ENCODE measurements at places on chromosomes 6 and 20.
A peak's percentile ranks its signal among the peaks of the same experiment; 100 is the strongest.

DNA sequence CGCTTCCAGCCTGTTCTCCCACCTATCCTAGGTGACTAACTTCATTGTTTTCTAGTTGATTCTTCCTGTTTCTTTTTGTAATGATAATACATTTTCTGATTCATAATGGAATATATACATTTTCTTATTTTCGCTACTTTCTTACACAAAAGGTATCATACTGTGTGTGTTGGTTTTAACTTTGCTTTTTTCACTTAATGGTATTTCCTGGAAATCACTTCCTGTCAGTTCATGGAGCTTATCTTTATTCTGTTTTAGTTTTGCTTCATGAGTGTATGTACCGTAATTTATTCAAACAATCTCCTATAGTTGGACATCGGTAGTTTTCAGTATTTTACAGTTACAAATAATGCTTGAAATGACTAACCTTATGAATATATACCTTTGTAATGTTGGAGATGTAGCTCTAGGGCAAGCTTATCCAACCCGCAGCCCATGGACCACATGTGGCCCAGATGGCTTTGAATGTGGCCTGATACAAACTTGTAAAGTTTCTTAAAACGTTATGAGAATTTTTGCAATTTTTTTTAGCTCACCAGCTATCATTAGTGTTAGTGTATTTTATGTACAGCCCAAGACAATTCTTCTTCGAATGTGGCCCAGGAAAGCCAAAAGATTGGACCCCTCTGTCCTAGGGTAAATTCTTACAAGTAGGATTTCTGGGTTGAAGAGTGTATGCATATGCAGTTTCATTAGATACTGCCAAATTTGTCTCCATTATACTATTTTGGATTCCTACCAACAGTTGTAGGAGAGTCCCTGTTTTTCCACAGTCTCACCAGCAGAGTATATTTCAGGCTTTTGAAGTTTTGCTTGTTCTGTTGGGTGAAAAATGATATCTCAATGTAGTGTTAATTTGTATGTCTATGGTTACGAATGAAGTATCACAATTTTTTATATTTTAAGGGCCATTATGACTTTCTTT is 16.7 kb downstream of the TRMT11 start:
- no peak for DNase-seq

- DNase-seq = no peak
Measured at GRCh38 chr6:161644521-161644920, 370.7 kb upstream of the AGPAT4 start.

DNA sequence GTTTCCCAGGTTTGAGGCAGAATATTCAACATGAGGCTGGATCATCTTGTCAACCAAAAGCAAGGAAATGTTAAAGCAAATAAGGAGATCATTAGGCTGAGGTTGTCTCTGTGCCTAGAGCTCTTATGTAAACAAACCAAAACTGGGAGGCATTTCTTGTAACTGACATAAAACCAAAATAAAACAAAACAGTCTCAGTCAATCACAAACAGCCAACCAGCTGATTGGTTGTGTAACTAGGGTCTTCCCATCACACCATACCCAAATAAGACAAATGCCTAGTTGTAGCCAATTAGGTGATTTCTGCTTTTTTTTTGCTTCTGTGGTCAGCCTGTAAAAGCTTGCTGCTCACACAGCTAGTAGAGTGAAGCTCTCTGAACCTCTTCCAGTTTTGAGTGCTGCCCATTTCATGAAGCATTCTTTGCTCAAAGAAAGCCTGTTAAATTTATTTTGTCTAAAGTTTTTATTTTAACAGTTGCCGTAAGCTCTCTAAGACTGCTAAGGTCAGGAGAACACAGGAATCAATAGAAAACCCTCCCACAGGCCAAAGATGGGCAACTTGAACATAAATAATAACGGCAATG is 8.9 kb upstream of the FITM2 start:
- DNase-seq = no peak

DNA sequence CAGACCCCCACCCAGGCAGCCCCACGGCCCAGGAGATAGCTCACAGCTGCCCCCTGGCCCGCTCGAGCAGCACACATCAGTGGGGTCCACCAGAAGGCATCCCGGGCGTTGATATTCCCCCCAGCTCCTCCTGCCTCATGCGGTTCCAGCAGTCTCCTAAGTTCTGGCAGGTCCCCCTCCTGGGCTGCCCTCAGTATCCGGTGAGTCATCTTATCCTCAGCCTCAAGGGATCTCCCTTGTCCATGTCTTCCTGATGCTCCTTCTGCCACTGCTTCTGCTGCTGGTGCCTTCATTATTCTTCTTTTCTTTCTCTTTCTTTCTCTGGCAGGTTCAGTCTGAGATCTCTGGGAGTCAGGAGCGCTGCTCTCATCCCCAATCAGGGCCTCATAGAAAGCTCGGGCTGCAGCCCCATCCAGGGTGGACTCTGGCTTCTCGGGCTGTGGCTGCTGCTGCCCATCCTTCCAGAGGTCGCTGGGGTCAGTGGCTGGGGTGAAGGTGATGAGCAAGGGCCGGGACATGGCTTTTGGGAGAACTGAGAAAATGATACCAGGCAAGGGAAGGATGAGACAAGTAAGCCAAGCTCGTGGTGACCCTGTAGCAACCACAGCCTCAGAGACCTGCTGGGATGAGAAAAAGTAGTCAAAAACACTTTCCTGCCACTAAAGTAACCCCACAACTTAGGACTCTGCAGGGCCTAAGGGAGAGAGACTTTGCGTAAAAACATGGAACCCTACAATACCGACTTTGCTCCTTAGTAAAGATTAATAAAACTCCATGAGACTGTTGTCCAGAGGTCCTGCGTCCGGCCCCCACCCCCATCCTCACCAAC is 622 bp downstream of the GPANK1 start:
- DNase-seq = peak; percentile 49

DNA sequence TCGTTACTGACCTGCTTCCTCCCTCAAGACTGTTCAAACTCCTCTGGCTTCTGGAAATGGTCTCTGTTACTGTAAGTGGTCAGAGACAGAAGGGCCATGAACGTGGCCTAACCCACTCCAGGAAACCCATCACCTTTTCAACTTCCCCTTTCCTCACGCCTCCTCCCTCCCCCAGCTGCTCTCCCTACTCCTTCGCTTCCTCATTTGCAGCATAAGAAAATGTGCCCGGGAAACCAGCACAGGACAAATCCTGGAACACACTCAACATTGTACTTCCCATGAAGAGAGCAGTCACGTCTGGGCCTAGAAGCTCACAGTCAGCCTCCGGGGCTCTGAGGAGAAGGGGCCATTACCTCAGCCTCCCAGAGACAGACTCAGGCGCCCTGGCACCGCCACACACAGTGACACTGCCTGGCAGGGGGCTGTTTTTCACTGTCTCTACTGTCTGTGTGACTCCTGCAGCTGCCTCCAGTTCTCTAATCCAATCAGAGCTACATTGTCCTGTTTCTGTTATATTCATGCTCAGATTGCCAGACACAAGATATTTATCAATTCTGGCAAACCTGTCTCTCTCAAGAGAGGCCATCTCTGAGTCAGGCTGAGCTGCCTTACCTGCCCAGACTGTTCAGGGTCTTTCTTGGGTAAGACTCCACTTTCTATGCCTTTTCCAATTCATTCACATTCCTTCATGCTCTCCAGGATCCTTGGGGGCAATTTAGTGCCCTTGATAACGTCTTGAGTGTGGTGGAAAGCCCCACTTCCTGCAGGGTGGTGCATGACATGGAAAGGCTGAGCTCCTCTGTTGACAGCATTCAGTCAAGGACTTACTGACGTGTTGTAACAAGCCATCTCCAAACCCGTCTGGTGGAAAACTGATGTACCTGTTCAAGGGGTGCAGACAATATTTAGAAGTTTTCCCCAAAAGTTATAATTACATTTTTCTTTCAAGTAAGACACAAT is 242.2 kb downstream of the HIVEP2 start:
- DNase-seq = no peak

GRCh38 chr6:498795-499231 is 107.3 kb downstream of the IRF4 start:
- DNase-seq = no peak

DNA sequence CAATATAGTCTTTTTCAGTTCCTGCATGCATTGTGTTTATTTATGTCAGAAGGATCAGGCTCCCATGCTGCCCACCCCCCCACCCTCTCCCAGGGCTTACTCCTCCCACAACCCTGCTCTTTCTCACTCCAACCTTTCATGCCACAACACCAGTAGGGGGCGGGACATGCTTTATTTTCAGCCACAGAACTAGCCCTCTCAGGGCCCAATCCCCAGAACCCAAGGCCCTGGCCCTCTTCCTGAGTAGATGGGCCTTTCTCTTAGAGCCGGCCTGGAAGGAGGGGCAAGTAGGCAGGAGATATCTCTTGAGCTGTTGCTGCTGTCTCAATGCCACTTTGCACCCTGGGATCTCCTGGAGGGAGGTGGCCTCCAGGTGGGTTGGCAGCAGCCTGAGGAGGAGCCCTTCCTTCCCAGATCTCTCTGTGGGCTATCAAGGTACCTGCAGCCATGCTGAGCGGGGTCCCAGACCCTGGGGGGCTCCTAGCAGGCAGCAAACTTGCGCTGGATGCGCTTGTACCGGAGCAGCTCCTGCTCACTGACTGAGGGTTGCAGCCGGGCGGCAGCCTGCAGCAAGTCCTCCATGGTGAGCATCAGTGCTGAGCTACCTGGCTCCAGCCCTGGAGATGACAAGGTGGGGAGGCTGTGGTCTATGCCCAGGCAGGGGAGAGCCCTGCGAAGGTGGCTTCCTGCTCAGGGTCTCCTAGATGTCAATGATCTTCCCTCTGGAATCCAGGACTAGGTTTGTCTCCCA is 3.5 kb downstream of the GNMT start:
- no peak for DNase-seq

DNA sequence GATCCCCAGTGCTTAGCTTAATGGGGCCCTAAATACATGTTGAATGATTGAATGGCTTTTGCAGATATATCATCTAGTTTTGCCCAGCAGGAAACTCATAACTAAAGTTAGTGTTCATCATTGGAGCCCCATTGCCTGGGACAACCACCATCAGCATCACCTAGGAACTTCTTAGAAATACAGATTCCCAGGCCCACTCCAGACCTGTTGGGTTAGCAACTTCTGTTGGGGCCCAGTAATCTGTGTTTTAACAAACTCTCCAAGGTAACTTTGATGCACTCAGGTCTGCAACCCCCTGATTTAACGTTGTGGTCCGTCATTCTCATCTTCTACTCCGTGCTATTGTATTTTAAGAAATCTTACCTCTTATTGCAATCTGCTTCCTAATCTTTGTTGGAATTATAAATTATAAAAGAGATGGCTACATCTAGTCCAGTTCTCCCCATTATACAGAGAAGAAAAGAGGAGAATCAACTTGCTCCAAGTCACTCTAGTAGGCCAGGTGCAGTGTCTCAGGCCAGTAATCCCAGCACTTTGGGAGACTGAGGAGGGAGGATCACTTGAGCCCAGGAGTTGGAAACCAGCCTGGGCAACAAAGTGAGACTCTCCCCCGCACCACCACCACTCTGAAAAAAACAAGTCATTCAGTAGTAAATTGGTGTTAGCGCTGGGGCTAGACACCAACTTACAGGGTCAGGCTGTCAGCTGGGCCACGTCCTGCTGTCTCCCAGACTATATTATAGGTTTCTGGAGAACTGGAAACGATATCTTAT is 13.7 kb downstream of the FOXP4 start:
- DNase-seq = no peak

GRCh38 chr6:164039954-164040375 is 625.4 kb downstream of the QKI start:
- DNase-seq = no peak

Data from skeletal muscle cell (primary cell).